ENCODE measurements at places on chromosomes 7 and 10.

DNA sequence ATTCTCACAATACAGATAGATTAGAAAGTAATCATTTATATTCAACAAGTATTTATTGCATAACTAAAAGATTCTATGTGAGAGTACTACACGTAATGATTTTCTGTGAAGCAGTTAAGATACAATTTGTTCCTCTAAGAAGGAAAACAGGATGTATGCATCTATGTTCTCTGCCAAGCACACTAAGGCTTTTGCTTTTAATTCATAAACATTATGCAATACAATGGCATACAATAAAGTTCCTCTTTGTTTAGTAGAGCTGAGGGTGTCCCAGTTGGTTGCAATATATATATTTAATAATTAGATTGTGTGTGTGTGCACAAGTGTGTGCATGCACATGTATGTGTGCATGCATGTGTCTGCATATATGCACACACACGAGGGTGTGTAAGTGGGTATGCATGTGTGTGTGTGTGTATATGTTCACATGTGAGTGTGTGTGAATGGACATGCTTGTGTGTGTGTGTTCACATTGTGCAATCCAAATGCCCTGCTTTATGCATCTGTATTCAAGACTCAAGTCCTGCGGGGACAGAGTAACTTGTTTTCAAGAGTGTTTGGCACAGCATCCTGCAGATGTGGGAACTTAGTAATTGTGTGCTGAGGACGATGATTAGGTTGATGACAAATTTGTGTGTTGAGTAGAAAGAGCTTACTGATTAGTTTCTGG lies 481.5 kb upstream of the KLF6 start:
- no peak for DNase-seq

DNA sequence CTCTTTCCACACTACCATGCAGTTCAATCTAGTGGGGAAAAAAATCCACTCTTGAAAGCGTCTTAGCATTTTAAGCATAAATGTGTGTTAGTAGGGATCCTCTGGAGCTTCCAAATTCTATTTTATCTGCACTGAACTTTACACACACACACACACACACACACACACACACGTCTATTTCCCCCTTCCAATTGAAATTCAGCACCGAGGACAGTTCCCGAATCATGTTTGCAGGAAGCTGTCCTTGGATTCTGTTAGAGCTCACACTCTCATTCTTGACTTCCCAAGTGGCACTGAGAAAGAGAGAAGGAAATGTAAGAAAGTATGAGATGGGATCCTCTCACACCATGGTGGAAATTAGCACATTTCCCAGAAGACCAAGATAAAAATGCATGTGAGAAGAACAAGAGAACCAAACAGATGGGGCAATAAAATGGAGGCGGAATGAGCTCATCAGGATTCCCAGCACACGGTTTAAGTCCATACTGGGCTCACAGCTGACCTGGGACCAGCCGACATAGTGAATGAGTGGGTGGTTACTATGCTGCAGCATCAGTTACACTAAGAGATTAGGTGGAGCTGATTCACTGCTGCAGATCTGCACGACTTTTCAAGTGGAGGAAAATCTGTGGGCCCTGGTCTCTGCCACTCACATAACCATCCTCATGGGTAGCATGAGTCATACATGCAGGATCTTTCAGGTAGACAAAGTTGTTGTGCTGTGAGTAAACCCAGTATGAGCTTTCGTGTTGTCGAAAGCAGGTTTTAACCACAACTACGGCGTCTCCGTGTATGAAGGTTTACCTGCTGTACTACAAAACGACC lies 3.3 kb upstream of the NPTX2 start:
- no peak for DNase-seq

- DNase-seq, result no peak
Observed at GRCh38 chr10:61655335-61655851, 7.3 kb upstream of the CABCOCO1 start.

- DNase-seq, result no peak
Observed at GRCh38 chr10:4635883-4636282, 190.1 kb upstream of the AKR1E2 start.

- no peak for DNase-seq
Observed at GRCh38 chr7:122748195-122748594, 45.5 kb upstream of the RNF148 start.

GRCh38 chr10:88120599-88121333 lies 257.3 kb downstream of the PTEN start:
- no peak for DNase-seq

DNA sequence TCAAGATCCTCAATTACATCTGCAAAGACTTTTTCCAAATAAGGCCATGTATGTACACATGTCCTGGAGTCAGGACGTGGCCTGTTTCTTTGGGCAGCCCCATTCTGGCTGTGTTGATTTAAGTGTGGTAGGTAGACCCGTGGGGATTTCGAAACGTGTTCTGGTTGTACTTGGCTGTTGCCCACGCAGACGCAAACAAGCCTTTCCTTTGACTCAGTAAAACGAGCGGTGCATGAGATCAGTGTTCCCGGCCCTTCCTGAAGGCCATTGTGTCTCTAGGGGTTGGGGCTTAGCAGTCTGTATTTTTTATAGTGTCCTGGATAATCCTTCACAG lies 64.8 kb upstream of the DNAJB6 start:
- DNase-seq, result peak; percentile 84

- no peak for DNase-seq
Observed at GRCh38 chr10:30357075-30357801, 8.2 kb upstream of the MTPAP start.

DNA sequence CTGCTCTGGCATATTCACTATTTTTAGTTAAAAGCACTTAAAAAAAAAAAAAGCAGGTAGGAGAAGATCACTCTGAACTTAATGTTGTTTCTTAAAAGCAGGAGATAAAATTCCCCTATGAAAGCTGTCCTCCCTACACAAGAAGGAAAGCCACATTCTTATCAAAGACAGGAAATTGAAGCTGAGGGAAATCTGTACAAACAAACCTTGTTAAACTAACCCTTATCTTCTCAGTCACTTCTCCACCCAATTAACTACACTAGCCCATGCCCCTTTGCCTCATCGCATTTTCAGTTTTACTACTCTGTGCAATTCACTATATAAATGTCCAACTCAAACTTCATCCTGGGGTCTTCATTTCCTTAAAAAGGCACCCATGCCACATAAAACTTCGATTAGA lies 2.7 kb upstream of the CDCA7L start:
- no peak for DNase-seq

DNA sequence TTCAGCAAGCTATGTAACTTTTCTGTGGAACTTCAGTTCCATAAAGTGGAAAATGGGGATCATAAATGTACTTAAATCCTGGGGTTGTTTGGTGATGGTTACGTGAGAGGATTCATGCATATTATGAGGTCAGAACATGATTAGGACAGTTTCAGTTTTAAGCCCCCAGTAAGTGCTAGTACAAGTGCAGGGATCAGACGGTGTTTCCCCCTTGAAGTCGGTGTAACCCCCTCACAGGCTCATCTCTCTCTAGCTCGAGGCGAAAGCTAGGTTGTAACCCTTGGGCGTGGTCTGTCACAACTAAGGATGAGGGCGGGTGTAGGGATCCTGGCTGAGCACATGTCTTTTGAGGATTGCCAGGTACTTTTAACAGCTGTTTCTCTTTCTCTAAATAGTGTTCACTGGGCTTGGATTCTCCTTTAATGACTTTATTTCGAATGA lies 84.7 kb downstream of the SPAG6 start:
- DNase-seq, result no peak

GRCh38 chr10:86105181-86105580 lies 261.4 kb downstream of the GRID1 start:
- DNase-seq, result no peak

DNA sequence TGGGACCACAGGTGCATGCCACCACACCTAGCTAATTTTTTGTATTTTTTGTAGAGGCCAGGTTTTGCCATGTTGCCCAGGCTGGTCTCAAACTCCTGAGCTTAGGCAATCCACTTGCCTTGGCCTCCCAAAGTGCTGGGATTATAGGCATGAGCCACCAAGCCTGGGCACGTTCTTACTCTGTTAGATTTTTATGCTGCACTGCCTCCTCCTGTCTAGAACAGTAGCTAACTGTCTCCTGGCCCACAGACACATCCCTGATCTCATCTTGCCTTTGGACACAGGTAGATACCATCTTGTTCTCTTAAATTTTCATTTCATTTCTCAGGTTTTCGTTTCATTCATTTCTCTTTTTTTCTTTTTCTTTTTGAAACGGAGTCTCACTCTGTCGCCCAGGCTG lies 41.1 kb downstream of the BLVRA start:
- no peak for DNase-seq

DNA sequence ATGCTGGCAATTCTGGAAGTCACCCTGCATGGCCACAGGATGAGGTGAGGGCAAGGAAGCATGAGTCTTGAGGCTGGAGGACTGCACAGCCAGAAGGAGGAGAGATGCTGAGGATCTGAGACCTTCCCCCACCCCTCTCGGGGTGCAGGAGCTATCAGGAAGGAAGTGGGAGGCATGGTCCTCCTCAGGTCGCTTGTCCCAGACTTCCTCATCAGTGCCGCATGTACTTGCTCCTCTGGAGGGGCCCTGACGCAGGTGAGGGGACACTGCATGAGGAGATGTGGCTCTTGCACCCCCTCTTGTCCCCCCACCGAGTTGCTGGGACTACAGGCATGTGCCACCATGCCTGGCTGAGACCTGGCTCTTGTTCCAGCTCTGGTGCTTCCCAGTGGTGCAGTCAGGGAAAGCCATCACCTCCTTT lies 5.7 kb upstream of the ZMIZ1 start:
- no peak for DNase-seq

GRCh38 chr7:3712841-3713240 lies 411.8 kb downstream of the SDK1 start:
- DNase-seq, result no peak

DNA sequence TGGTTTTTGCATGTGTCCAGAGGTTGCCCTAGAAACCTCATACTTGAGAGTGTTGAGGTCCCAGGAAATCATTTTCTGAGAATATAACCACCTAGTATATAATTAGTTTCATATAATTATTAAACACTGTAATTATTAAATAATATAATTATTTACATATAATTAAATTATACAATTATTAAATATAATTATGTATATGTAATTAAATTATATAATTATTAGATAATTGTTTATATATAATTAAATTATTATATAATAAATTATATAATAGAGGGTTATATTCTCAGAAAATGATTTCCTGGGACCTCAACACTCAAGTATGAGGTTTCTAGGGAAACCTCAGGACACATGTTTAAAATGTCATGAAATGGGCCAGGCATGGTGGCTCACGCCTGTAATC lies 27.6 kb downstream of the SCRN1 start:
- no peak for DNase-seq

- no peak for DNase-seq
Observed at GRCh38 chr10:92241158-92241500, 49.7 kb downstream of the CPEB3 start.

GRCh38 chr7:32890793-32891042 lies 842 bp downstream of the KBTBD2 start:
- DNase-seq, result no peak

GRCh38 chr10:517241-517830 lies 172.1 kb downstream of the DIP2C start:
- no peak for DNase-seq

- no peak for DNase-seq
Observed at GRCh38 chr7:116691664-116692063, 19.7 kb downstream of the MET start.

- no peak for DNase-seq
Observed at GRCh38 chr7:140384894-140385545, 13.3 kb downstream of the SLC37A3 start.

GRCh38 chr10:24305551-24306506 lies 96.9 kb downstream of the KIAA1217 start:
- no peak for DNase-seq

- no peak for DNase-seq
Observed at GRCh38 chr10:79424221-79425073, 21.0 kb downstream of the ZCCHC24 start.

GRCh38 chr7:131848033-131848432 lies 291.6 kb upstream of the PODXL start:
- no peak for DNase-seq

GRCh38 chr10:13971601-13972475 lies 358.9 kb downstream of the FRMD4A start:
- DNase-seq, result no peak

GRCh38 chr10:48623607-48624132 lies 18.8 kb upstream of the ARHGAP22 start:
- DNase-seq, result no peak

GRCh38 chr7:108293149-108293612 lies 163.0 kb upstream of the LAMB4 start:
- no peak for DNase-seq

- DNase-seq, result no peak
Observed at GRCh38 chr10:110646417-110647135, 2.4 kb downstream of the RBM20 start.

- no peak for DNase-seq
Observed at GRCh38 chr10:29980084-29980483, 79.3 kb downstream of the JCAD start.

- DNase-seq, result no peak
Observed at GRCh38 chr7:38704751-38705150, 73.6 kb upstream of the AMPH start.

GRCh38 chr7:138570715-138571114 lies 110.7 kb downstream of the TRIM24 start:
- no peak for DNase-seq

DNA sequence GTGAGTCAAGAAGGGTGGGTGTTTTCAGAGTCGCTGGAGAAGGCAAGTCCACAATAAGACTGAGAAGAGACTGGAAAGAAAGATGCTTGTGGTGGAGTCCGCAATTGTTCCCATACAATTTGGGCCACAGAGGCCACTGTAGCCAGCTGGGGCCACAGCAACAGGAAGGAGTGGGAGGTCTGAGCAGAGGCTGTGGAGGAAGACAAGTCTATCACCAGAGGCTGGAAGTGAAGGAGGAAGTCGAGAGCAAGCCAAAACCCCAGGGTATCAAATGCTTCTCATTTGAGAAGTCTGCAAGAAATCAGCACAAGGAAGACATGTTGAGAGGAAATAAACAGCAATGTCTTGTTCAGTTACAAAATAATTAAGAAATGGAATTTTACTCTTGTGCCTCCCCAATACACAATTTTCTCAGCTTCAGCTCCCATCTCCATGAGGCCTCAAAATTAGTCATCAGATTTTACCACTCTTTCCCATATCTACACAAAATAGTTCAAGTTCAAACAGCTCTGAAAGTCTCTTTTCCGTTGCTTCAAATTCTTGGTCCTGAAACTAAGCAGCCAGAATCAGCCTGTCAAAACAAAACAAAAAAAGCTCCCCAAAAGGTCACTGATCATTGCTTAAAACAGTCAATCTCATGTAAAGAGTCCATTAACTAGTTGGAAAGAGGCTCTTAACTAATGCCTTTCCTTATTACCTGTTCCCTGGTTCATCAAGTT lies 31.6 kb downstream of the SLC16A12 start:
- no peak for DNase-seq

GRCh38 chr7:113199136-113199535 lies 80.8 kb upstream of the SMIM30 start:
- no peak for DNase-seq

GRCh38 chr10:47282657-47283018 lies 17.4 kb upstream of the GDF10 start:
- DNase-seq, result no peak
